ENCODE measurements at places on chromosomes 4 and X.

DNA sequence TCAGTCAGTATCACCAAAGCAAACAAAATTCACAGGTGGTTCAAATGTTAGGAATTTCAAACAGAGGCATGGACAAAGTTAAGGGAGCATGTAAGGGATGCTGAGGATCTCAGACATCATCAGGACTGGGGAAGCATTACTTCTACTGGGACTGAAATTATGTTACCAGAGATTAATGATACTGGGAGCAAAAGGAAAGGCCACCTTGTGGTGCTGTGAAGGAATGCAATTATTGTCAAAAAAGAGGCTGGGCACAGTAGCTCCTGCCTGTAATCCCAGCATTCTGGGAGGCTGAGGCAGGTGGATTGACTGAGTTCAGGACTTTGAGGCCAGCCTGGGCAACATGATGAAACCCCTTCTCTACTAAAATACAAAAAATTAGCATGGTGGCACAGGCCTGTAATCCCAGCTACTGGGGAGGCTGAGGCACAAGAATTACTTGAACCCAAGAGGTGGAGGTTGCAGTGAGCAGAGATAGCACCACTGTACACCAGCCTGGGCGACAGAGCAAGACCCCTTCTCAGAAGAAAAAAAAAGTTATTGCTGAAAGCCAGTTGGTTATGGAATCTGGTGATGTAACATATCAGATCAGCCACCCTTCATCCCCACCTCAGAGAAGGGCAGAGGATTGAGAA lies 954.3 kb downstream of the PCDH7 start:
- no peak overlapping the region for H3K4me3 ChIP-seq
- H3K36me3 ChIP-seq = no peaks in the 10 kb centered on the region
- no peaks in the 10 kb centered on the region for H3K27me3 ChIP-seq
- H3K4me1 ChIP-seq = no peaks in the 10 kb centered on the region

DNA sequence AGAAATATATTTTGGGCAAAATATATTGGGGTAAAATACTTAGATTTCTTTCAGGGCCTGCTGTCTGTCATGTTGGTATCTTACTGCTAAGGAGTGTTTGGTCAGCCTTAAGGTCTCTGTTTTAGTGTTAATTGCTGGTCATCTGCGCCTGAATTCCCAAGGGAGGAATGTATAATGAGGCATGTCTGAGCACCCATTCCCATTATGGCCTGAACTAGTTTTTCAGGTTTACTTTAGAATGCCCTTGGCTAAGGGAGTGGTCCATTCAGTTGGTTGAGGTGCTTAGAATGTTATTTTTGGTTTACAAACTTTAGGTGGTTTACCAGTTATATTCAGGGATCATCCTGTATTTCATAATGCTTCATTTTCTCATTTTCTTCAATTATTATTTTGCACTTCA lies 125.9 kb downstream of the CFAP299 start:
- H3K36me3 ChIP-seq = no peaks in the 10 kb centered on the region
- H3K27ac ChIP-seq = no peak overlapping the region
- no peak for DNase-seq

- no peaks in the 10 kb centered on the region for H3K4me1 ChIP-seq
- DNase-seq = peak; percentile 45
- H3K36me3 ChIP-seq = no peaks in the 10 kb centered on the region
- H3K4me3 ChIP-seq = no peak overlapping the region
- no peaks in the 10 kb centered on the region for H3K27me3 ChIP-seq
- H3K27ac ChIP-seq = no peak overlapping the region
Observed at GRCh38 chrX:110407910-110408545, 49.4 kb downstream of the RTL9 start.

- no peaks in the 10 kb centered on the region for H3K27me3 ChIP-seq
- no peaks in the 10 kb centered on the region for H3K36me3 ChIP-seq
- H3K4me1 ChIP-seq = no peaks in the 10 kb centered on the region
Observed at GRCh38 chrX:71996826-71997225, 86.2 kb downstream of the NHSL2 start.

GRCh38 chr4:82981138-82981537 lies 29.5 kb downstream of the LIN54 start:
- no peaks in the 10 kb centered on the region for H3K4me1 ChIP-seq
- no peaks in the 10 kb centered on the region for H3K27me3 ChIP-seq
- no peak overlapping the region for H3K27ac ChIP-seq

GRCh38 chrX:10009741-10010140 lies 42.6 kb downstream of the CLDN34 start:
- H3K27me3 ChIP-seq = peaks cover 9% of the 10 kb centered on the region
- no peak for DNase-seq
- peaks cover 43% of the 10 kb centered on the region for H3K4me1 ChIP-seq
